A375 (cell line): ENCODE measurements at places on chromosomes 4 and X. TPM values are rescaled to one million over a fixed set of nuclear protein-coding genes. Genes with fewer than 3 reads are reported as not detected.

Gene SMPX
- total RNA-seq, result 0.72 and 2.3 TPM in 2 replicates

Gene BEX5
- 1.4 and 2.5 TPM in 2 replicates for total RNA-seq

Gene HTR2C
- total RNA-seq, result not detected in 2 replicates

Gene AKAP14
- not detected in 2 replicates for total RNA-seq

Gene NLGN4X
- 24.3 and 31.8 TPM in 2 replicates for total RNA-seq
